ENCODE measurements at places on chromosomes 4 and X.

DNA sequence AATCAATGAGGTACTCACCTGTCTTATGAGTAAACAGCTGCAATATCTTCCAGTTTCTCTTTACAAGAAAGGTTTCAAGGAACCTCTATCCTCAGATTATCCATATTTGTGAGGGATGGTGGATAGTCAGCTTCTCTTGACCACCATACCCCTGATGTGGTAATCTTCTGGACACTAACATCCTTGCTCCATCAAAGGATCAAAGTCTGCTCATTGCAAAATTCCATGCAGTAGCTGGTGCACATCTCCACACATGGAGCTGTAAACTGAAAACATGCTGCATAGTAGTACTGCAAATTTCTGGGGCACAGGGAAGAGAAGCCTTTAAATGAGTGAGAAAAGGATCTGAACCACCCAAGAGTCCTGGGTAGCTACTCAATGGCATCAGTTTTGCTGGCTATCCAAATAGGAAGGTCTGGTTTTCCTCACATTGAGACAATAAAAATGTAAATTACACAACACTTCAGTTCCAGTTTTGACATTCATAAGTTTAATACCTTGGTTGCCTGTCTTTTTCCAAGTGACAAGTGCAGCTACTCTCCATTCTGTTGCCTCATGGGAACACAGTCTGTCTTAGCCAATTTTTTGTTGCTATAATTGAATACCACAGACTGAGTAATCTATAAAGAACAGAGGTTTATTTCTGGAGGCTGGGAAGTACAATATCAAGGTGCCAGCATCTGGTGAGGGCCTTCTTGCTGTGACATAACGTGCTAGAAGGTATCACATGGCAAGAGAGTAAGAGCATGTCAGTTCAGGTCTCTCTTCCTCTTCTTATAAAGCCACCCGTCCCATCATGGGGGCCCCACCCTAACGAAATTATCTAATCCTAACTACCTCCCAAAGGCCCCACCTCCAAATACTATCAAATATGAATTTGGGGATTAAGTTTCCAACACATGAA, 34.4 kb upstream of the ARHGEF6 start:
- DNase-seq, result no peak

GRCh38 chr4:131339137-131339536, 1810.0 kb upstream of the PCDH10 start:
- DNase-seq, result no peak

DNA sequence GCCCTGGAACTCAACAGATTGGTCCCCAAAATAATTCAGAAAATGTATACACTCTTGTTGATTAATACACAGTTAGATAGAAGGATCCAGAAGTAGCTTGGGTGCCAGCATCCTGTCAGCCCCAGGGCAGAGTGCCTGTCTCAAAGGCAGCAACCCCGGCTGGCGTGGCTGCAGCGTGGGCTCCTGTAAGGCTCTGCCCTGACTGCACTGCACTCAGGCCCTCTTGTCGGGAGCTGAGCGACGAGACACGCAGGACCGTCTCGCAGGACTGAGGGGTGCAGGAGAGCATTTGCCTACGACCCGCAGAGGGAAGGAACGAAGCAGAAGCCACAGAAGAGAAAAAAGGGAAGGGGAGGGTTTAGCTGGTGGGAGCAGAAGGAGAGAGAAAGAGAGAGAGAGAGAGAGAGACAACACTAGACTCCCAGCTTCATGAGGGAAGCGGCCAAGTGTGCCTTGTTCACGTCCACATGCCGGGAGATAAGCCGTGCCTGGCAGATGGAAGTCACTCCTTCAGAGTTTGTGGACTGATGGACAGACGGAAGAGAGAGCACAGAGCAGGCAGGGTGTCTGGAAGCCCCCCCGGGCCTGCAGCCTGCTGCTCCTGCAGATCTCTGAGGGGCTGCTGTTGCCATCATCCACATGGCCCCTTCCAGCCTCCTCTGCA, 38.7 kb upstream of the HELT start:
- DNase-seq, result no peak

DNA sequence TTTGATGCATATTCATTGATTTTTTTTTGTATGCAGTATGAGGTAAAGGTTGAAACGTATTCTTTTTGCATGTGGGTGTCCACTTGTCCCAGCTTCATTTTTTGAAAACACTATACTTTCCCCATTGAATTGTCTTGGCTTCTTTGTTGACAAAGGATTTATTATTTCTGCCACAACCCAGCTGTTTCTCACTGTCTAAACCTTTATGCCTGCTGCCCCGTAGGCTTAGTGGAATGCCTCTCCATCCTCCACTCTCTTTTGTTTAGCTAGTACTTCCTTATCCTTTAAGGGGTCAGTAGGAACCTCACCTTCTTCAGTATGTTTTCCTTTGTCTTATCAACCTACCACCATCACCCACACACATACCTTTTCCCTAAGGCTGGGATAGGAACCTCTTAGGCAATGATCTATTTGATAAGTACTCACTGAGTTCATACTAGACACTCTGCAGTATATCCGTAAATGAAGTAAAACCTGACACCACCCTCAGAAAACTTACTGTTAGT, 8.5 kb downstream of the FMR1 start:
- no peak for DNase-seq

- no peak for DNase-seq
These were observed 247.7 kb upstream of the ARSJ start for GRCh38 chr4:114226968-114227760.

- DNase-seq, result no peak
These were observed 221.9 kb downstream of the BMPR1B start for GRCh38 chr4:94979621-94980020.

DNA sequence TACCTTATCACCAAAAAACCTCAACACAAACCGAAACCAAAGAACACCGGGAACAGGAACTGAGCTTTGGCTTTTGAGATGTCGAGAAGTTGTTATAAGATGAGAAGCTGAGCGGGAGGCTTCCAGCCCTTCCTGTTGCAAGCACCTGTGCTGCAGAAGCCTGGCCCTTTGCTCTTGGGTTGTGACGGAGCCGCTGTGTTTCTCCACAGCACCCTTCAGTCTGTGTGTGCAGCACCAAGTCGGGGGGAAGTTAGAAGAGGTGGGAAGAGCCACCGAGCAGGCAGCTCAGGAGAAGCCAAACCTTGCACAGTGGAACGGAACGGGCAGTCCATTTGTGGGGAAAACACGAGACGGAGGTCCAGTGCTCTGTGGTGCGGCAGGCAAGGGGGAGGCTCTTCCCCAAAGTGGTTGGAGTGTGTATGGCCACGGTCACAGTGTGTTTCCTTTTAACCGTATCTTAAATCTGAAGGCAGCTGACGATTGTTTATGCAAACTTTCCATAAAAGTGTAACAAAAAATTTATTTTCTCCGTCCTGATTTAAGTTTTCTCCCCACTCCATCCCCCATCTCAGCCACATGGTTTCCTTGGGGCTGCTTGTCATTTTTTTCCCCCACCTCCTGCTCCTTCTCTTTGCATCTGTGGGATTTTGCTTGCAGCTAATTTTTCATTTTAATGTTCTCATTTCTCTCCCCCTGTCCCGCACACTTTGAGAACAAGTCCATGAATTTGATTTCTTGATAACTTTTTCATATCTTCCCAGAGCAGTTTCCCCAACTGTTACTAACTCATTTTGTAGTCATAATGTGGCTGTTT, 123.7 kb downstream of the STOX2 start:
- peak; percentile 30 for DNase-seq

DNA sequence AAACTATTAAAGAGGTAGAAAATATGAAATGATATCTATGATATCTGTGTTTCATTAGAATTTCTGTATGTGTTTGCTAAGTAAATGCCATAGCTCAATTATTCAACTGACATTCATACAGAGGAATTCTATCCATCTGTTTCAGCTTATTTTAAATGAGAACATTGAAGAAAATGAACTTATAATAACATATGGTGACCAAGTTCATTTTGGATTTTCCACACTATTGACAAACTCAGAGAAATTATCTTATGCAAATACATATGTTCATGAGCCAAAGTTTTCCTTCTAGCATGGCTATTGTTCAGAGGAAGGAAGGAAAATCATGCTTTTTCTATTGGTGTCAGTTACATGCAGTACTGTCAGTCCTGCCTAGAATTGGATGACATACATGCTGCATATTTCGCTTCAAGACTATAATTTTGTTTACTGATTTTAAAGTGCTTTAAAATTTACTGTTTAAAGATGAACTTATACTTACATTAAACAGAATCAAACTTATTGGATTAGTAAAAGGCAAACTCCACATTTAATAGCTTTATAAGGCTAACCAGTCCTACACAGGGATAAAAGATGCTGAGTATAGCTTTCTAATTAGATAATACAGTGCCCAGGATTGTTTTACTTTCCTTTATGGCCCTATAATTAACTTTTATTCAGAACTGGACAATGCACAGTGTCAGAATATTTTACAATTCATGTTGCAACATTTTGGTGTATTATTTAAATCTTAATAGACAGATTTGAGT, 646.2 kb downstream of the TRAM1L1 start:
- DNase-seq, result no peak

GRCh38 chrX:148282504-148282903, 217.9 kb upstream of the AFF2 start:
- DNase-seq, result no peak

GRCh38 chr4:185088899-185089298, 54.2 kb upstream of the SLC25A4 start:
- DNase-seq, result no peak

GRCh38 chr4:41935652-41936021, 408 bp downstream of the TMEM33 start:
- no peak for DNase-seq

GRCh38 chr4:159269116-159269515, 166.2 kb downstream of the RAPGEF2 start:
- DNase-seq, result no peak

GRCh38 chrX:5979338-5979737, 249.3 kb downstream of the NLGN4X start:
- no peak for DNase-seq

DNA sequence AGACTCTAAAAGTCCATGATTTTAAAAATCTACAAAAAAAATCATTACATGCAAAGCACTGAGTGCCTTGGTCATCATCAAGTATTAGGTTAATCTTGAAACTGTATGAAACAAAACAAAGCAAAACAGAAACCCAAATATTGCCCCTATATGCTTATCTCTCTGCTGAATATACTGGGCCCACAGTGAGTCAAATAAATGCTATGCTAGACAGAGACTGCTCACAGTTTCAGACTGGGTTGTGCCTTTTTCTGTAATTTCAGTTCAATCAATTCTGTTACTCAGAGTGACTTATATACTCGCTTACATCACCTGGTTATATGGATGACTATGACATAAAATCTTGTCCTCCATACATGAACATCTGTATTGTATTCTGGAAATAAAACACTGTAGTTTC, 257.1 kb upstream of the ACTRT1 start:
- DNase-seq, result no peak

DNA sequence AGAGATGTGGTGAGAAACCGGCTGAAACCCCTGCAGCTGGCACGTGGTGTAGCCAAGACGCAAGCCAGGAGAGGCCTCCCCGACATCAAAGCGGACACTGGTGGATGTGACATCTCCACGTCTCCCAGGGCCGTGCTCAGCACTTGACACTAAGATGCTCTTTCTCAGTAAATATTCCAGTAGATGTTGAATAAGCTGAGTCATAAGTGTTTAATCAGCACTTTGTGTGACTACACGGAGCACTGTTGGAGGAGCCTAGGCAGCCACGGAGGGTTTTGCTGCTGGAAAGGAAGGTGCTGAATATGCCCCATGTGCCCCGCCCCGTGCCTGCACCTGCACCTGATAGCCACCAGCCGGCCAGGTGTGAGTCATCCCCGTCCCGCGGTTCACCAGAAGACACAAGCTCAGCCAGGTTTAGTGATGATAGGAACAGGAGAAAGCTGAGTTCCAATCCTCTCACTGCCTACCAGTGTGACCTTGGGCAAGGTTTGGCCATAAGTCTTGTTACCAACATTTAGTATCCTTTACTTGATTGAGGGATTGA, 29.0 kb upstream of the C4orf50 start:
- no peak for DNase-seq

GRCh38 chrX:47191331-47191730, 2.3 kb upstream of the UBA1 start:
- DNase-seq, result no peak

DNA sequence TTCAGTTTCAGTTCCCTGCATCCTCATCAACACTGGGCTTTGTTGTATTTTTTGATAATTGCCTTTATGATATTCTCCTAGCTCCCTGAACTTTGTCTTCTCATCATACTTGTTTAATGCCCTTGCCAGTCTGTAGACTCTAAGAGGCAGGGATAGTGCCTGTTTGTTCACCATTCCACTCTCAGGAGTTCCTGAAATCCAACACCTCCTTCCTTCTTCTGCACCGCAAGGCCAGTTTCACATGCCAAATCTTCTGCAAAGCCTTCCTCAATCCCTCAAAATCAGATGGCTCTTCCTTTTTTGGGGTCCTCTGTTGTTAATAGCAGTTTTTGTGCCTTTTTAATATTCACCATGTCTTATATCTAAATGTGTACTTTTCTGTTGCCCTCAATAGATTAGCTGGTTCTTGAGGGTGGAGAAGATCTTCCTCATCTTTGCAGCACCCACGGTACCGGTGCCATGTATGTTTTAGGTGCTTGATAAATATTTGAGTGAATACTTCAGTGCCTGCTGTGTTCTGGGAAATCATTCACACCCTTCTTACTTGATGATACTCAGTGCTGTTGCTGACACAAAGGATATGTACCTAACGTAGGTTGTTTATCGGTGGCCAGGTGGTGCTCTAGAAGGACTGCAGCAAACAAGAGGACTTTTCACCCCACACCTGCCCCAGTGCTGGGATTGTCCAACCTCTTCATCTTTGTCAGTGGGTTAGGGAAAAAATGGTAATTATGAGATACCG, 85.3 kb upstream of the LIMCH1 start:
- no peak for DNase-seq

DNA sequence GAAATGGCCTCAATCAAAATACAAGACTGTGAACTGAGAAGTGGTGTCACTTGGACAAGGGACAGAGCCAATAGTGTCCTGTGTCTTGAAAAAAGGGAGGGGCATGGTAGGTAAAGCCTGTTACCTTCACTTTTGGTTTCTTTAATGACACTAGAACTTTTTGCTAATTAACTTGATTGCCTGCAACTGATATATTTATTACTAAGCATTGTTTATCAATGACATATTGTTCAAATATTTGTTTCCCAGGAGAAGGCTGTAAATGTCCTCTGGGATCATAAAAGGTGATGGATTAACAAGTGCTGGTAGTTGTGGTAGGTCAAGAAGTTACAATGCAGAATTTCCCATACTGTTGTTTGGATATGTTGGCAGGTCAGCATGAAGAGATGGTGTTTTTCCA, 93.8 kb upstream of the SCML1 start:
- no peak for DNase-seq

- no peak for DNase-seq
These were observed 66.3 kb downstream of the ZFYVE28 start for GRCh38 chr4:2352171-2352570.

- DNase-seq, result no peak
These were observed 54.7 kb downstream of the SLAIN2 start for GRCh38 chr4:48396043-48396442.

- no peak for DNase-seq
These were observed 63.1 kb downstream of the GLUD2 start for GRCh38 chrX:121110536-121110935.

DNA sequence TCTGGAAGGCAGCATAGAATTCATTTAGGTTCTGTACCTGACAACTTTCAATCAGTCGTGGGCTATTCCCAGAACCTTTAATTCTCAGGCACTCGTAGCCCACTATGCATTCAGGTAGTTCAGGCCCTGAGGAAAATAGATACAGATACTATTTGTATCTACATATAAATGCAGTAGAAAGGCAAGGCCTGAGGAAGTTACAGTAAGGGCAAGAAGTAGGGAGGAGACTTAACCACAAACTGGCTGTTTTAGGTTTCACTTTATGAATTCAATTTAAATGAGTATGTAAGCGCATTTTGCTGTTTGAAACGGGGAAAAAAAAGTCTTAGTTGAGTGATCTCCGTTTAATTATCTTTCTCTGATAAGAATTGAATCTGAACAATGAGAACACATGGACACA, 529.4 kb upstream of the ATOH1 start:
- no peak for DNase-seq
